GM20000 (cell line): ENCODE measurements at places on chromosomes 6 and 20.
A peak's percentile ranks its signal among the peaks of the same experiment; 100 is the strongest.

DNA sequence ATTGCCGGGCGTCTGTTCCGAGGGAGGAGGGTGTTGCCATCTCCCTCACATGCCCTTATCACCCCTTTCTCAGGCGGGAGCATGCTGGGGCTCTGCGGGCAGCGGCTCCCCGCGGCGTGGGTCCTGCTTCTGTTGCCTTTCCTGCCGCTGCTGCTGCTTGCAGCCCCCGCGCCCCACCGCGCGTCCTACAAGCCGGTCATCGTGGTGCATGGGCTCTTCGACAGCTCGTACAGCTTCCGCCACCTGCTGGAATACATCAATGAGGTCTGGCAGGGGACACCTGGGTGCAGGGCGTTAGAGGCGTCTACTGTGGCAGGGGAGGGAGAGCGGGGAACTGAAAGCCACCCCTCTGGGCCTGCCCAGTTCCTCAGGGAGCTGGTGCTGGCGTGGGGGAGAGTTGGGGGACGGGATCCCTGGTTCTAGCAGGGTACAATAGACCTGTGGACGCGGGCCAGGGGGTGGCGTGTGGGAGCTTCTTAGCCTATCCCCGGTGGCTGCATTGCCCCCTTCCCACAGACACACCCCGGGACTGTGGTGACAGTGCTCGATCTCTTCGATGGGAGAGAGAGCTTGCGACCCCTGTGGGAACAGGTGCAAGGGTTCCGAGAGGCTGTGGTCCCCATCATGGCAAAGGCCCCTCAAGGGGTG, 697 bp downstream of the PPT2 start:
- DNase-seq = peak; percentile 88

DNA sequence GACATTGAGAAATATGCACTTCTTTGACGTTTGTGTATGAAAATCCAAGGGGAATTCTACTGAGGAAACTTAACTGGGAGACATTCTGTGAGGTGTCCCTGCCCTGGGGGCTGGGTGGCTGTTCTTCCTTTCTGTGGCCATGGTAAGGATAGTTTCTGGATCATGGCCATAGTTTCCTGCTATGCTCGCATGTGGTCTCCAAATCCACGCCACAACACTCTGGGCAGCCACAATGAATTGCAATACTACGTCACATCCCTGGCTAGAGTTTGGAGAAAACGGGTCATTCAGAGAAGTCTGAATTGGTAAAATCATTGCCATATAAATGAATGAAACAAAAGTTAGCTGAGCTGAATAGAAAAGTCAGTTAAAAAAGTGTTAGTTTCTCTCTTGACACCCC, 230.6 kb downstream of the UTRN start:
- no peak for DNase-seq

DNA sequence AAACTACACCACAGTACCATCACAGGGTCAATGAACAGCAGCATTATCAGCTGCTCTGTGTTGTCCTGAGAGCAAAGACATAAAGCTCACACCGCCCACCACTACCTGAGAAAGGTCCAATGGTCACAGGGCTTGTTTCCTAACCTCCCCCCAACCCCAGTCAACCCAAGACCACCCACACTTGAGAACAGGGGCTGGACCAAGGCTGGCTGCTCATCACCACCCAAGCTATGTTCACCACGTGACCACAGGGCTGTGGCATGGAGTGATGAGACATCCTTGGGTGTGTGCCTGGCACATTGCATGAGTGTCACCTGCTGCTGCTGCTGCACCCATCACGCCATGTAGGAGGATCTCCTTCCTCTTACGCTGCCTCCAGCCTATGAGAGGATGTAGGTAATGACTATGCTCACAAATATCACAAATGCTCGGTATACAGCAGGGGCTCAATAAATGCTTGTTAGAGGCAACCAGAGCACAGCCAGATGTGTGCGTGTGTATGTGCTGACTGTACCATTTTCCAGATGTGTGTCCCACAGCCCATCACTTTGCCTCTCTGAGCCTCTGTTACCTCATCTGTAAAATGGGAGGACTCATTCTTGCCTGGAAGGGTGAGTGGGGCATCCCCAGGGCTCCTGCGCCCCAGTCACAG, 23.3 kb upstream of the SIRPA start:
- DNase-seq = no peak

- peak; percentile 36 for DNase-seq
Observed at GRCh38 chr6:111871207-111871606, 2.0 kb downstream of the FYN start.

DNA sequence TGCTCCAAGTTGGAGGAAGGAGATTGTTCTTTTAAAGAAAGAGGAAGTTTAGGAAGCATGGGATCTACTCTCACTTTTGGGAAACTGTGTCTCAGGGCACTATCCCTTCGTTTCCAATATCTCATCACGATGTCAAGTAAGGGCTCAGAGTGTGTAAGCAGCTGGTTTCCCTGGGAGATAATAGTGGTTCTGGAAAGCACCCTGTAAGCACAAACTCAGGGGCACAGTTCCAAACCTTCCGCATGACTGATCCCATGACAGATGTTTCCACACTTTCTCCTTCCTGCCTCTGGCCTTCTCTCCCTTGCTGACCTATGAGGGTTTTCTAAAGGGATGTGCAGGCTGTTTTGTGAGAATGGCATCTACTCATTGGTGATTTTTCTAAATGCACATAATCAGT, 33.9 kb downstream of the ADTRP start:
- no peak for DNase-seq

- DNase-seq = no peak
Observed at GRCh38 chr20:64112691-64113443, 5.5 kb upstream of the NPBWR2 start.

DNA sequence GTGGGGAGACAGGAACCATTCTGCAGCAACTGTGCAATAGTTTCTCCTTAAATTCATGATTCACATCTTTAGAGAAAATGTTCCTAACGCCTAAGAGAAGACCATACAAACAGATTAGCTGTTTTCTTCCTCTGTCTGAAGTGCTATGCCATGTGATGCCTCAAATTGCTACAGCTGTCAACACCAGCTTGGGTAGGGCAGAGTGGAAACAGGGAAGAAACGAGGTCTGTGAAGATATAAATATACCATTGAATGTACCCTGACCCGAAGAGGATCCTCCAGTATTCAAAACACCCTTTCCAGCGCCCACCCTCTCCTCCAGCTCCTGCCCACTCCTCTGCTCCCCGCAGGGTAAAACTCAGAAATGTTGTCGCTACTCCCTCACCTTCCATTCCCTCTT, 40.3 kb upstream of the PRND start:
- no peak for DNase-seq

DNA sequence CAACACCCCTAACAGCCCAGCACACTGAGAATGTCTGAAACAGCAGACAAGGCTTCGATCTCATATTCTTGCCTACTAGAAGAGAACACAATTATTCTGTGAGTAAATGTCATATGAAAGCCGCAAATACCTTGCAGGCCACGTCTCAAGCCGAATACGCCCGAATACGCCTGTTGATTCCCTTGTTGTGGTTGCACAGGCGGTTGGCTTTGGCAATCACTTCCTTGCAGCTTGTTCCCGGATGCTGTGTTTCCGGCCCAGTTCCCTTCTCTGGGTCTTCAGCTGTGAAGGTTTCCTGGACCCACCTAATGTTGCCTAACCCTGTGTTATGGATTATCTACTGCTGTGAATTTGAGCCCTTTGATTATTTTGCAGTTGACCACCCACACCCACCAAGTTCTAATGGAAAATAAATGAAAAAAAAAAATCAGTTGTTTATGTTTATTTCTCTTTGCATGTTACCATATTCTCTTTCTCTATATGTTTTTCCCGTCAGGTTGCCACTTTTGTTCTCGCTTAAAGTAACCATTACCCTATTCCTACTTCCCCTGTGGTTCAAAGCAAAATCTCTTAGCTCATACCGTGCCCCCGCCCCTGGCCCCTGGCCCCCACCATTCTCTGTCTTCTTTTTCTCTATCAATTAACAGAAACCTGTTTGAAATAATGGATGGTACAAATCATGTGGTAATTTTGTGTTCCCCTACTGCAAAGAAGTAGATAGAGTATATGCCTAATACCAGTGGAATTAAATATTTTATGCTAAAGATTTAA, 172.4 kb downstream of the ADGB start:
- DNase-seq = no peak

DNA sequence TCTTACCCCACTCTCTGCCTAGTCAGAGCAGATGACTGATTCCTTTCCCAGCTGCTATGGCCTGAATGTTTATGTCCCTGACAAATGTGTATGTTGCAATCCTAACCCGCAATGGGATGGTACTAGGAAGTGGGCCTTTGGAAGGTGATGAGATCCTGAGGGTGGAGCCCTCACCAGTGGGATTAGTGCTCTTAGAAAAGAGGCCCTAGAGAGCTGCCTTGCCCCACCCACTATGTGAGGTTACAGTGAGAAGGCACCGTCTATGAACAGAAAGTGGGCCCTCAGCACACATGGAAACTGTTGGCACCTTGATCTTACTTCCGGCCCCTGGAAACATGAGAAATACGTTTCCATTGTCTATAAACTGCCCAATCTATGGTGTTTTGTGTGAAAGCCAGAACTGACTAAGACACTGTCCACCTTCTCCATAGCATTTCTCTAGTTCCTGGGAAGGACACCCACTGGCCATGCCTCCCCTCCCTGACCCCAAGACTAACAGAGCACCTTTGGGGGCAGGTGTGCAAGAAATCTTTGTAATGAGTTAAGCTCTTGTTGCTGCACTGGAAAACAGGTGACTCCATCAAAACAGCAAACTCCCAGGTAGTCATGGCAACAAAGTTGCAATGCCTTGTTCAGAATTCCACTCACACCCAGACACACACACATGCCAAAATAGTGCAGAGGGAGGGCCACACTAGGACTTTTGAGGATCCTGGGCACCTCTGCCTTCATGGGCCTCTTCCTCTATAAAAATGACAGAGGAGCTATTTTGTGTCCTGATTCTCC, 16.2 kb downstream of the GABRR2 start:
- peak; percentile 40 for DNase-seq
